ENCODE measurements at places on chromosomes 16 and 17. TPM values are rescaled to one million over a fixed set of nuclear protein-coding genes. Genes with fewer than 3 reads are reported as not detected.

DNA sequence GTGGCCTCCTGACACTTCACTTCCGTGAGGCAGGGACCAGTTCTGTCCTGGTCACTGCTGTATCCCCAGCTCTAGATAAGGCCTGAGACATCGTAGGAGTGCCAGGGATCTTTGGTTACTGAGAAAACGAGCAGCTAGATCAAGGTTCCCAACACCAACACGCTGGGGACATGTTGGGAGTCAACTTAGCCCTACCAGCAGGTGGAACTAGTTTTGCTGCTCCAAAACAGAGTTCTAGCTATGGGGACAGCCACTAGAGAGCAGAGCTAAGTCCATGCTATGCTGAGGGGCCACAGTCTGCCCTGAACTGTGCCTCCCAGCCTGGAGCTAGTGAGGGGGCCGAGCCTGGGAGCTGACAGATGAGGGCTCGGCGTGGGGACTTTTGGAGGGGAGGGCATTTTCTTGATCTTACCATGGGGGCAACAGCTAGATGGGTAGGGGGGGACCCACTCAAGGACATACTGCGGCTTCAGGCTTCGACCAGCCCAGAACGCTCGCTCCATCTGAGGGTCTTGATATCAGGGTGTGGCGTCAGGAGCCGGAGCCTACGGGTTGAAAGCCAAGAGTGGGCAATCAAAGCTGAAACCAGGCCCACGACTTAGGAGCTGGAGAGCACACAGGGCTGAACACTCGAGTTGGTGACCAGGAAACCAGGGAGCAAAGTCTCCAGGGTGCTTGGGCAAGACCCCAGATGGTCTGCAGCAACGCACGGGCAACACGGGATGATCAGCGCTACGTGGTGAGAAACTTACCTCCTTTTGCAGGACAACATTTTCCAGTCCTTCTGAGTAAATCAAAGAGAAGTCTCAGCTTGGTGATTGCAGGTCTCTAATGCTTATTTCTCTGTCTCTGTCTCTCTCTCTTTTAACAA is 13.4 kb downstream of the SNX20 start:
- DNase-seq = no peak

- no peak for DNase-seq
These were observed 27.3 kb downstream of the SLC6A4 start for GRCh38 chr17:30208214-30208613.

GRCh38 chr17:47205419-47205963 is 3.7 kb upstream of the MYL4 start:
- peak; percentile 51 for DNase-seq

DNA sequence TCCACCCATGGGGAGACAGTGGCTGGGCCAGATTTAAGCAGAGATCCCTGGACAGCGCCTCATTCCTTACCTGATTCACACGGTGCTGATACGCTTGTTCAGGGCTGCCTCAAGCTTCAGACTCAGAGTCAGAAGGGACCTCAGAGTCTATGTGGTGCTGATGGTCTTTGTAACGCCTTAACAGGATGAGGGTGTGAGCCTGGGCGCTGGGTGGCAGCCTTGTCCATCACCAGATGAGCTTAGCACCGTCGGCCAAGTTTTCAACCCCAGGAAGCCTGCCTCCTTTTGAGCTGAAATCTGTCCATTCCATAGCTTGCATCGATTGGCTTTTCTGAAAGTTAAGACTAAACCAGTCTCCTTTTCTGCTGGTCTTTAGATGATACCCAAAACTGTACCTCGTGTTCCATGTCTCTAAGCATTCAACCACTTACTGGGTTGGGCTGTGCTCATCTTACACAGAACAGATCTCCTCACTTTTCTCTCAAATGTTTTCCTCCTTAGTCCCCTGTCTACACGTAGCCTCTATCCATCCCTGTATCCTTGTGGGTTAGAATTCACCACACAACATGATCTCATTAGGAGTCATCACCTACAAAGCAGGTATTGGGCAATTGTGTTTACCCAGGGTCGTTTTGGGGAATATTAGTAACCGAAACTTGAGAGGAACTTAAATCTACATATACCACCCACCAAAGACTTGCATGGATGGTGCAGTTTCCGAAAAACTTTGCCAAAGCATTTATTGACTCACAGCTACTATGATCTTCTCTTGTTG is 573.4 kb downstream of the CDH13 start:
- DNase-seq = no peak

DNA sequence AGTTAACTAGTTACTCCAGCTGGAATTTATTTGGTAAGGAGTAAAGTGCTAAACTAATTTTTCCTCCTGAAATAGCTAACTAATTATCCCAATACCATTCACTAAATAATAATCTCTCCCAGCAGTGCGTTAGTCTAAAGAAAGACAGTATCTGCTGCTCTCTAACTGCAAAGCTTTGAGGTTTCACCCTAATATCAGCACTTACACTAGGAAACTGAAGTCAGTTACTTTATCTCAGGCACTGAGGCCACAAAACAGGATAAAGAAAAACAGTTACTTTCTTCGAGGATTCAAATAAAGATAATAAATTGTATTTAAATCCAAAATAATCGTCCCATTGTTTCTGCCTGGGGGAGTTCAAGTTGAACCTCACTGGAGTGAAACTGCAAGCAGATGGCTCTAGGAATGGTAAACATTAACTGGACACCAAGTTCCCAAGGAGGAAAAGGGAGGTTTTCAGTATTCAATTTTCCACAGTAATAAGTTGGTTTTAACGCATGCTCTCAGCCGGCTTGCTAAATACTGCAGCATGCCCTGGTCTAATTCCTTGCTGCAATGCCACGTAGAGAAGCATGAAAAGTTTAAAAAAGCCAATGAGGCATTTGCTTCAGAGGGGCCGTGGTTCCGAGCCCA is 20.0 kb upstream of the FOXJ1 start:
- no peak for DNase-seq

- no peak for DNase-seq
These were observed 199.1 kb downstream of the KATNIP start for GRCh38 chr16:27748868-27749546.

DNA sequence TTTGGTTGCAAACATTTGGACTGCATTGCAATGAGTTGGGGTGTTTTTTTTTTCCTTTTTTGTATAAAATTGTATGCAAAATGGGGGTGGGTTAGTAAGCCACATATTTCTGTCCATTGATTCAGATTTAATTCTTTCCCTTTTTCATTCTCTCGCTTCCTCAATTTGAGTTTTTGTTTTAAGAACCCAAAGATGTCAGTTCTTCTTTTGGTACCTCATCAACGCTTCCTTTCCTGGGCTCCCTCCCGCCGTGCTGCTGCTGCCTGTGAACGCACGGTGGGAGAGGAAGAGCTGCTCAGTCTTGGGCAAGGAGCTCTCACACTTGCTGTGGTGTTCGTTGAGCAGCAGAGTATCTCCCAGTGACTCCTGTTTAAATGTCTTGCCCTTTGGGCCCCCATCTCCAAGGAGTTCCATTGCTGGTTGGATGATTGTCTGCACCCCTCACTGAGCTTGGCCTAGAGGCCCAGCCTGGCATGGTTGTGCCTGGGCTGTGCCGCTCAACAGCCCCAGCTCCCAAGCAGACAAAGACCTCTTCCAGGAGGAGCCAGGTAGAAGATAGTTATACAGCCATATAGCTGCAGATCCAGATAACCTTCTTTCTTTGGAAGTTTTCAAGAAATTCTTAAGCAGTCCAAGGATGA is 13.6 kb downstream of the UBFD1 start:
- DNase-seq = no peak

DNA sequence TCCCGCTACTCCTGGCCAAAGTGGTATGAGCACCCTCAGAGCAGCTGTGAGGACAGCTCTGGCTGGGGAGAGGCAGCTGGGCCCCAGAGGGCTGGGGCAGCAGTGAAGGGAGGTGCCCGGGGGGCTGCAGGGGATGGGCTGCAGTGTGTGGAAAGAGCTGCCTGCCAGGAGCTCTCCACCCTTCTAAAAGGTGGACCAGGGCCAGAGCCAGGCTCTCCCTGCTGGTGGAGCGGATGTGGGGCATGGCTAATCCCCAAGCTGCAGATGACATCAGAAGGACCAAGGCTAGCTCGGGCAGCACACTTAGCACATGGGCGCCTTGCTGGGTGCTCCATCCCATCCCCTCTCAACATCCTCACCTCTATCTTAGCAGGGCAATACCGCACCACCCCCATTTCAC is 103.1 kb downstream of the SDK2 start:
- DNase-seq = no peak

- DNase-seq = no peak
These were observed 27.8 kb upstream of the USP36 start for GRCh38 chr17:78868391-78868790.

- no peak for DNase-seq
These were observed 94.9 kb downstream of the TMEM132E start for GRCh38 chr17:34673995-34674890.

GRCh38 chr17:2906901-2907300 is 110.7 kb downstream of the RAP1GAP2 start:
- DNase-seq = no peak

DNA sequence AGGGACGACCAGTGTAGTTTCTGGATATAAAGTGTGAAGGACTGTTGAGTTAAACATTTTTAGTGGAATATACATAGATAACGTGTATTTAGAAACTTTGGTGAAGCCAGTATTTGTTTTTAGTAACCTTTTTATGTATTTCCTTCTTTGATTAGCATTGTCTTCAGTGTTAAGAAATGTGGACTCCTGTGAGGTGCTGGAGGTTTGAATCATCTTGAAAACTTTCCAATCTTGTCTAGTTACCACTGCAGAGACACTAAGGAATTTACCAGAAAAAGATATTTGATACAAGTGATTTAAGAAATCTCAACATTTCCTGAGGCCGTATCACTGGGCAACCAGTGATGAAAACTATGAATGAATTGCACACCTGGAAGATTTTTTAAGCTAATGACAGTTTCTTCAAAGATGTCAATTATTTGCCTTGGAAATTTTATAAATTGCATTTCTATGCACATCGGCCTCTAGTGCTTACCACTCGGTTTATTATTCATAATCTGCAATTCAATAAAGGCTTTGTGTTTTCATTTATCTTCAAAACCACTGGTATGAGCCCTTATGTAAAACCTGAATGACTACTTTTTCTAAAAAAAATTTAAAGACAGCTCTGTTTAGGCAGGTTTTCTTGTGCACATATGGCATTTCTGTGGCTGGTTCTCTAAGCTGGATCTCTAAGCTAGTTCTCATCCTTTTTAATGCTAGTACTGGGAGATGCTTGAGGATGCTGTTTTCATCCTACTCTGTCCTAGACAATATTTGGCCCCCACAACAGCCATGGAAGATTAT is 31.4 kb upstream of the ADCY7 start:
- no peak for DNase-seq

DNA sequence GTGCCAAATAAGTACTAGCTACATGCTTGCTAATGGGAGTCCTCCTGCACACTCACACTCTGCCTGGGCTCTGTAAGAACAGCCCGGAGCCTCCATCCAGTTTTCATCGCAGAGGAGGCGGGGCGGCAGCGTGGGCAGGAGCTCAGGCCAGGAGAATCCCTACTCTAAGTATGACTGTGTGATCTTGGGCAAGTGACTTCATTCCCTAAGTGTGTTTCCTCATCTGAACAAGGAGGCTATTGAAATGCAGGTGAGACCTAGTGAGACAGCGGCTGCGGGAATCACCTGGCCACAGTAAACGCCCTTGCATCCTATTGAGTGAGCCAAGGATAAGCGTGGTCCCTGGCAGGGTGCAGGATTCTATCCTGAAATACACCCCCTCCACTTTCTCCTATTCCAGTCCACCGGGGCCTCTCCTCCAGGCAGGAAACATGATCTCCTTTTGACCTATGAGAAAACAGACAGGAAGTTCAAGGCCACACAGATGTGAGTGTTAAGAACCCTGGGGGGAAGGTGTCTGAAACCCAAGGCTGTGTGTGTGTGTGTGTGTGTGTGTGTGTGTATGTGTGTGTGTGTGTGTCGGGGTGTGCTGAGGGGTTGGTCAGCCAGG is 5.2 kb upstream of the RAI1 start:
- no peak for DNase-seq

DNA sequence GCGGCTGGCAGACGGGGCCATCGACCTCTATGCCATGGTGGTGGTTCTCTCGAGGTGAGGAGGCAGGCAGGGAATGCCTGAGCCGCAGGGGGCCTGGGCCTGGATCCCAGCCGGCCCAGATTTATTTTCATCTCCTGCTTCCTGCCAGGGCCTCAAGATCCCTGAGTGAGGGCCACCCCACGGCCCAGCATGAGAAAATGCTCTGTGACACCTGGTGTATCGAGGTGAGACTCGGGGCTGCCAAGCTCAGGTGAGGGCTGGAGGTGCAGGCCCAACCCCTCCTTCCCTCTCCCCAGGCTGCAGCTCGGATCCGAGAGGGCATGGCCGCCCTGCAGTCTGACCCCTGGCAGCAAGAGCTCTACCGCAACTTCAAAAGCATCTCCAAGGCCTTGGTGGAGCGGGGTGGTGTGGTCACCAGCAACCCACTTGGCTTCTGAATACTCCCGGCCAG is 4.9 kb downstream of the ACADVL start:
- DNase-seq = no peak

Gene KCNJ2
- 2.7 TPM for polyA plus RNA-seq

Gene ABCA9
- polyA plus RNA-seq = 9.4 TPM

Gene USP7
- polyA plus RNA-seq = 94.3 TPM

Gene TEDC2
- polyA plus RNA-seq = 14.6 TPM

Gene ALG1
- 25.0 TPM for polyA plus RNA-seq

Gene IL17C
- polyA plus RNA-seq = not detected

Gene ZG16B
- 0.50 TPM for polyA plus RNA-seq

Gene OTOP3
- polyA plus RNA-seq = not detected

All from left renal pelvis (tissue), 4 donors.